ENCODE measurements at places on chromosomes 12 and 14.

DNA sequence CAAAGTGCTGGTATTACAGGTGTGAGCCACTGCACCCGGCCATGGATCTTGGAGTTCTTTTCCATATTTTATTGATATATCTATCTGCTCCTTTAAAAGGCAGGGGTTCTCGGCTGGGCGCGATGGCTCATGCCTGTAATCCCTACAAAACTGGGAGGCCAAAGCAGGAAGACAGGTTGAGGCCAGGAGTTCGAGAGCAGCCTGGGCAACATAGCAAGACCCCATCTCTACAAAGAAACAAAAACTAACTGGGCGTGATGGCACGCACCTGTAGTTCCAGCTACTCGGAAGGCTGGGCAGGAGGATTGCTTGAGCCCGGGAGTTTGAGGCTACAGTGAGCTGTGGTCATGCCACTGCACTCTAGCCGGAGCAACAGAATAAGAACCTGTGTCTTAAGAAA lies 12.1 kb upstream of the GAPDH start:
- DNase-seq, result no peak

DNA sequence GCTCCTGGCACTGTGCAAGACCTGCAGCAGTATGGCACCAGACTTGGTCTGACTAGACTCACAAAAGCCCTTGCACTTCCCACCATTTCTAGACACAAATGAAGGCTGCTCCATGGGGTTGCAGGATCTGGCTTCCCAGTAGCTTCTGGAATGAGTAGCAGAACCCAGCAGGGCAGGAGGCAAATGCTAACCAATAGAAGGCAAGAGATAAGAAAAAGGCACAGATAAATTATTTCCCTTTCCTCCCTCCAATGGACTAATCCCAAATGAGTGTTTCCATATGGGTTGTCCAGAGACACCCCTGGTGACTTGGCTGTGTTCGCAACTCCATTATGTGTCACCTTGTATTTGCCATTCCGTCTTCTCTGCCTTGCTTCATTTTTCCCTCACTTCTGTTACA lies 49.7 kb downstream of the KIF21A start:
- DNase-seq, result no peak

DNA sequence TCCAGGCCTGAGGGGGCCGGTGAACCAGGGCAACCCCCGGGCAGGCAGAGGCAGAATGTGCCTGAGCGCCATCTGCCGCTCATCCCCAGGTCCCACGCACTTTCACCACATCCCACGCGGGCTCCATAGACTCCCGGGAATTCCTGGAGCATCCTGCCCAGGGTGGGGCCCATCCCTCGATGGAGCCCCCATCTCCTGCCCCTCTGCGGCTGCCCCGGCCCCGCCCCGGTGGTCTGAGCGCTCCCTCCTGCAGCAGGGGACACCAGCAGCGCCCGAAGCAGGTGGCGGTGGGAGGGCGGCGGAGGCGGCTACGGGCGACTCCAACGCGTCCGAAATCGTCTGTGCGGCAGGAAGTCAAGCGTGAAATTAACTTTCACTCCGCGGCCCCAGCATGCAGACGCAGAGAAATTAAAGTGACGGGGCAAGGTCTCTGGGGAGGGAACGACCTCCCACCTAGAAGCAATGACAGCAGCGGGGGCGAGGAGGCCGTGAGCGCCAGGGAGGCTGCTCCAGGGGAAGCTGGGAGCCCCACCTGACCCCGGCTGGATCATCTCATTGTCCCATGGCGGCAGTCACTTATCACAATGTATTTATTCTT lies 122.2 kb downstream of the NCOR2 start:
- DNase-seq, result no peak

DNA sequence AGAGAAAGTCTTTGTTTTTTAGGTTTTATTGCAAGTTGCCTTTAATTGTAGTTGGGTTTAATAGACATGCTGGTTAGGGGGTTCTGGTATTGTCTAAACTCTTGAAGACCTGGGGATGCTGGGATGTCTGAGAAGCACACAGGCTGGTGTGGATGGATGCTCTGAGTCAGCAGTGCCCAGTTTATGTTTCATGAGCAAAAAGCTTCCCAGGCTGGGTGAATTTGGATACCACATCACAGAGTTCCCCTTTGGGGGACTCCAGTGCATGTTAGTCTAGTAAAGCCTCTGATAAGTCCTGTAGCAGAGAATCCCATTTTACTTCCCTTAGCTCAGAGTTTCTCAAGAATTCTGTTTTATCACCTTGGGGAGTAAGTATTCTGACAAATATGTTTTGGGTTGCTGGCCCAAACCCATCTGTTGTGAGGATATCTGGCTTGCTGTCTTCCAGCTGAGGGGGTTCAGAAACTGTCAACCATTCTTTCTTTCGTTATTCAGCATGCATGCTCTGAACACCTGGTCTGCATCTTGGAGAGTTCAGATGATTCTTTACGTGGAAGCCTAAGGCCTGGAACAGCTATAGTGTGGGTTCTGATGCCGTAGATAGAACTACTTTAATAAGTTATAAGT lies 509.1 kb downstream of the VRK1 start:
- DNase-seq, result no peak

GRCh38 chr14:68639000-68639757 lies 153.7 kb downstream of the ZFP36L1 start:
- DNase-seq, result no peak

All from activated T-cell treated with anti-CD3 and anti-CD28 coated beads for 24 hours (primary cell).